ENCODE measurements at places on chromosomes 13 and 19. TPM values are rescaled to one million over a fixed set of nuclear protein-coding genes. Genes with fewer than 3 reads are reported as not detected.

Gene CCDC194
- total RNA-seq, result not detected

Gene ZNF701
- 5.5 TPM for total RNA-seq

Gene MIA
- total RNA-seq, result not detected

Gene KIR2DL3
- not detected for total RNA-seq

Gene TJP3
- total RNA-seq, result not detected

Gene MAB21L1
- total RNA-seq, result not detected

Gene EPSTI1
- total RNA-seq, result 5.5 TPM

- peak; percentile 38 for DNase-seq
Measured at GRCh38 chr19:31152906-31153305, 196.3 kb downstream of the TSHZ3 start.

GRCh38 chr19:16969135-16969534 lies 57.5 kb downstream of the CPAMD8 start:
- no peak for DNase-seq

DNA sequence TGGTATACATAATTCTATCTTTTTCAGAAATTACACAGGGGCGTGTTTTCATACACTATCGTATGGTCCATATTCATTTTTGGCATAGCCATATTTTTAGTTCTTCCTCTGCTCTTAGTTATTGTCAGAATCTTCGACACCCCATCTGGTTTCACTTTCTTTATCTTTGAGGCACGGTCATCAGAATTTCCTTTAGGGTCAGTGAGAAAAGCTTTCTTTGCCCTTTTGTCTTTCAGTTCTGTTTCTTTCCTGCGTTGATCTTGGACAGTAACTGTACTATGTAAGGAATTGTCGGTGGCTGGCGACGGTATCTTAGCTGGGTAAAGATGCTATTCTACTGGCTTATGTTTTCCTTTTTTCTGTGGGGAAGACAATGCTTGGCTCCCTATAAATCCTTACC lies 10.6 kb upstream of the KIR2DL4 start:
- DNase-seq, result peak; percentile 1

- DNase-seq, result no peak
Measured at GRCh38 chr19:18060472-18060871, 26.3 kb downstream of the IL12RB1 start.

DNA sequence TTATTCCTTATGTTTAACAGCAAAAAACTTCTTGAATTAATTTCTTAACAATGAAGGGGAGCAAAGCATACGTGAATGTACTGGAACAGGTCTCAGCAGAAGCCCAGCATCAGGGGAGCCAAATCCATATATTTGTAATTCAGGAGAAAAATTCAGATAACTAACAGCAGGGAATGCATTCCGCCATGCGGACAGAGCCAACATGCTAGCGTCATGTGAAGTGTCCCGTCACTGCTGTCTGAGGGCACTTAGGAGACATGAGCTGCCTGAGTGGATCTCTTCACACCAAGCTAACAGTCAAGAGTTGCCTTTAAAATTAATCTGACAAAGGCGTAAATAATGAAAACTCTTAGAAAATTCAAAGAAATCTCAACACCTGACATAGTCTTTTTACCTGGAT lies 6.4 kb downstream of the AMER2 start:
- DNase-seq, result no peak

DNA sequence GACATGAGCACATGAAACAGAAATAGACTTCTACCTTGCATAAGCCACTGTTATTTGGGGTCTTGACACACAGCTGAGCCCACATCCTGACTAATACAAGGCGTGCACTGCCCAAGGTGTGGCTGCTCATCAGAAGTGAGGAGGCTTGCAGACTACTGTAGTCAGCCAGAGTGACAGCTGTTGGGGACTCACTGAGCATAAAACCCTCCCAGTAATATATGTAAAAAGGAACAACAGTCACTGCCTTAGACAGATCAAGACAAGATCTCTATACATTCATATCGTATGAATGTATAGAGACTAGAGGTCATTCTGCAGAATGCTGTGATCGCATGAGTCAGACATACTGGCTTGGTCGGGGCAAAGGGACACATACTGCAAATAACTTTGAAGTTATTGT lies 4.1 kb upstream of the C1QTNF9B start:
- DNase-seq, result peak; percentile 84

- peak; percentile 48 for DNase-seq
Measured at GRCh38 chr13:73440296-73440895, 381.6 kb downstream of the KLF5 start.

DNA sequence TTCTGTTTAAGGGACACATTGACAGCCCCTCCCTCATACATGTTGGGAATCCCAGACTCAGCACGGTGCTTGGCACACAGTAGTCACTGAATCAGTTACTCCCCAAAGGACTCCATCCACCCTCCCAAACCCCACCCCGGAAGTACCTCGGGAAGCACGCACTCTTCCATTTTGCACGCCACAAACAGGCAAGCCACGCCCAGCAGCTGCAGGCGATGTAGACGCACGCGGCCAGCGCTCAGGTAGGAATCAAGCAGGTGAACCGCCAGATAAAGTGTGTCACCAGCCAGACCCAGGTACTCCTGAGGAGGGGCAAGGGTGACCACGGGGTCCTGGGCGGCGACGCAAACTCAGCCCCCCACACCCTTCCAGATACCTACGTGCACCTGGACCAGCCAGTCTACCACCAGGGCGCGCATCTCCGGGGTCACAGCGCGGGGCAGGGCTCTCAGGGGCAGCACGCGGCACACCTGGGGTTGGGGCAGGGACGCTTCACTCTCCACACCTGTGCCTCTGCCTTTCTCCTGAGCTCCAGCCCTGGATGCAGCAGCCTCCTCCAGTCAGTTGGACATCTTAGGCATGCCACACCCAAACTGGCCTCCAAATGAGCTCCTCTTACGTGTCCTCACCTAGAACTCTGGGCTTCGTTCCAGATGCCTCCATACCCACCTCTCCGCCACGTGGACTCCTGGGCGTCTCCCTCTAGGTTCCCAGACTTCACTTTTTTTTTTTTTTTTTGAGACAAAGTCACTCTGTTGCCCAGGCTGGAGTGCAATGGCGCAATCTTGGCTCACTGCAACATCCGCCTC lies 1.9 kb downstream of the CCNP start:
- no peak for DNase-seq

DNA sequence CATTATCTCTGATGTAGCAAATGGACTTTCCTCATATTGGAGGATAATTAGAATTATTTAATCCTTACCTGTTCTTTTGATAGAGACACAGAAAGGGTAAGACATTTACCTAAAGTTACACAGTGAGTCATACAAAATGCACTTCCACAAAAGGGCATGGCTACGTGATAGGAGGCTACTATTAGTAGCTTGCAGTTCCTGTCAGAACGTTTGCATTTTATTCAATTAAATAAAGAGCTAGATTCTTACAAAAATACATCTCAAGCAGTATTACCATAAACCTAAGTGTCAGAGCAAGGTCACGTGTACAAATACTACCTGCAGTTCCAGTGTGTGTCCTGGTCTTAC lies 120.6 kb downstream of the ESD start:
- DNase-seq, result no peak

DNA sequence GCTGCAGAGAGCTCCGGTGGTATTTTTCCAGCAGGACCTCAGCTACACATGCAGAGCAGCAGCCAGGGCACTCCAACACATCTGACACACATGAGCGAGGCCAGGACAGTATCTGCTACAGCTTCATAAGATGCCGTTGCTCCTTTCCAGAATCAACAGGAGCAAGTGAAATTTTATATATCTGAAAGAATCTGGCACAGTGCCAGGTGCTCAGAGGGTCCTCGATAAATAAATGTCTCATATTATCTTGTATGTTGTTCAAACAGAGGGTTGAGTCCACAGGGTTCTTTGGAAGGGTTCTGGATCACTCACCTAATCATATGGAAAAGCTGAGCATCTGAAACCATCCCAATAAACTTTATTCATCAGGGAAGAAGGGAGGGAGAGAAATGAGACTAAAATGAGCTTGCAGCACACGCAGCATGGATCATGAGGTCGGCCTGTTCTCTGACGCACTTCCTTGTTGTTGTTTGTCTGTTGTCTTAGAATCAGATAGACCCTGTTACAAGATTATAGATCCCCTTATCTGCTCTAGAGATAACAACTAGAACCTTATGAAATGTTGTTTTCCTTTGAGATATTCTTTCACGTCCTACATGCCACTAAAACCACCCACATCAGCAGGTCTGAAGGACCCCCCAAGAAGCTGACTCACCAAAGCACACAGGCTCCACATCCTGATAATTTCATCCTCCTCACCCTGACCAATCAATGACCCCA lies 3.2 kb upstream of the METTL21C start:
- no peak for DNase-seq

DNA sequence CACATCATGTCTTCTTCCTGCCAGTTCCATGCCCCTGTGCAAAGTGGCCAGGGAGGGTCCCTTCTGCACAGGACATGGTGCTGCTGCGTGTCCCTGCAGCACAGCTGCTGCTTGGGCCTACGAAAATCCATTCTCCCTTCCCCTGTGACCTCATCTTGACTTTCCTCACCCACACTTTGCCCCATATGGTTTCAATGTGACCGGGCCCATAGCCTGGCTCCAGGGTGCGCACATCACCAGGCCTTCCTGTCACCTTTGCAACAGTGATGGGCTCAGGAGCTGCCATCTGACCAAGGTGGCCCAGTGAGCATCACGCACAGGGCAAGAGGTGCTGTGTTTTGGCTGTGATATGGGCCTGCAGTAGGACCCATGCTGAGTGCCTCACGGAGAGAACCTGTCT lies 10.8 kb downstream of the PPP1R12C start:
- no peak for DNase-seq

DNA sequence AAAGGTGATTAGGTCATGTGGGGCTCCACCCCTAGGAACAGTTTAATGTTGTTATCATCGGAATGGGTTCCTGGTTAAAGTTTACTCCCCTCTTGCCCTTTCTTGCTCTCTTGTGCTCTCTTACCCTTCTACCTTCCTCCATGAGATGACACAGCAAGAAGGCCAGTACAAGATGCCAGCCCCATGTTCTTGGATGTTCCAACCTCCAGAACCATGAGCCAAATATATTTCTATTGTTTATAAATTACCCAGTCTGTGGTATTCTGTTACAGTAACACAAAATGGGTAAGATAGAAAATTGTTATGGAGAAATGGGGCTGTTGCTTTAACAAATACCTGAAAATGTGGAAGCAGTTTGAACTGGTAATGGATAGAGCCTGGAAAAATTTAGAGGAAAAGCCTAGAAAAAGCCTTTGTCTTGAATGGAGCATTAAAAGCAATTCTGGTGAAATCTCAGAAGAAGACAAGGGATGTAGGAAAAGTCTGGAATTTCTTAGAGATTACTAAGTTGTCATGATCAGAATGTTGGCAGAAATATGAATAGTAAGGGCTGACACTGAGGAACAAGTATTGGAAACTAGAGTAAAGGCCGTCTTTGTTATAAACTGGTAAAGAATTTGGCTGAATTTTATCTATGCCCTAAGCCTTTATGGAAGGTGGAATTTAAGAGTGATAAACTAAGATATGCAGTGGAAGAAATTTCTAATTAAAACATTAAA lies 53.5 kb upstream of the TSC22D1 start:
- no peak for DNase-seq

- peak; percentile 15 for DNase-seq
Measured at GRCh38 chr13:31444266-31444856, 244.6 kb downstream of the B3GLCT start.

DNA sequence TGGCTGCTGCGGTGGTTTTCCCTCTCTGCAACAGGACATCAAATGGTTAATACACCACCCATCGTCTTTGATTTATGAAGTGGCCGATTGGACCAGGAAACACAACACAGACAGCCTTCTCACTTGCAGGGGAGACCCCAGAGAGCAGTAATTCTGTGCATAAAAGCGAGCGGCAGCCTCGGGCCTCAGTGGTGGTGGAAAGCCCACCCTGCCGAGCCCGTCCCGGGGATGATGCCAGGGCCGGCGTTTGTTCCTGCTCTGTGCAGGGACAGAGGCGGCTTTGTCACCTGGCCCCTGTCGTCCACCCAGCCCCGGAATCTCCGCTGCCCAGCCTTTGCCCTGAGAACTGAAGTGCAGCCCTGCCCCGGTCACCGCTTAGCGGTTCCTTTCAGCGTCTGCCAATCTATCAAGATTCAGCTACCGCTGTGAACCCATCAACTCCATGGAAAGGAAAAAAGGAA lies 184.4 kb downstream of the TSHZ3 start:
- DNase-seq, result no peak

DNA sequence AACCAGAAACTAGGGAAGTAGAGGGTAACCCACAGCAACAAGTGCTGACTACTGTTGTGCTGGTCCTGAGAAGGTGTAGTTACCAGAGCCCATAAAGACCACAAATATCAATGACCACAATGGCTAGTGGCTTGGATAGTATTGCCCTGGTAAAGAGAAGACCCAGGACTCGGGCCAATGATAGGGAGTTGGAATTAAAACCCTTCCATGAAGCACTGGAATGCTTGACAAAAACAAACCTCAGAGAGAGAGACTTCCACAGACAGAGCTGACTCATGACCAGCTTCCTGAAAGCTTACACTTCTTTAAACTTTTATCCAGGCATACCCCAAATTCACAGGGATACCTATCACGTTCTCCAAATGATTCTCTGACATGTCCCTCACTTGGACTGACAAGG lies 60.5 kb downstream of the WDR87 start:
- peak; percentile 56 for DNase-seq
